ENCODE measurements at places on chromosomes 2 and 18.

DNA sequence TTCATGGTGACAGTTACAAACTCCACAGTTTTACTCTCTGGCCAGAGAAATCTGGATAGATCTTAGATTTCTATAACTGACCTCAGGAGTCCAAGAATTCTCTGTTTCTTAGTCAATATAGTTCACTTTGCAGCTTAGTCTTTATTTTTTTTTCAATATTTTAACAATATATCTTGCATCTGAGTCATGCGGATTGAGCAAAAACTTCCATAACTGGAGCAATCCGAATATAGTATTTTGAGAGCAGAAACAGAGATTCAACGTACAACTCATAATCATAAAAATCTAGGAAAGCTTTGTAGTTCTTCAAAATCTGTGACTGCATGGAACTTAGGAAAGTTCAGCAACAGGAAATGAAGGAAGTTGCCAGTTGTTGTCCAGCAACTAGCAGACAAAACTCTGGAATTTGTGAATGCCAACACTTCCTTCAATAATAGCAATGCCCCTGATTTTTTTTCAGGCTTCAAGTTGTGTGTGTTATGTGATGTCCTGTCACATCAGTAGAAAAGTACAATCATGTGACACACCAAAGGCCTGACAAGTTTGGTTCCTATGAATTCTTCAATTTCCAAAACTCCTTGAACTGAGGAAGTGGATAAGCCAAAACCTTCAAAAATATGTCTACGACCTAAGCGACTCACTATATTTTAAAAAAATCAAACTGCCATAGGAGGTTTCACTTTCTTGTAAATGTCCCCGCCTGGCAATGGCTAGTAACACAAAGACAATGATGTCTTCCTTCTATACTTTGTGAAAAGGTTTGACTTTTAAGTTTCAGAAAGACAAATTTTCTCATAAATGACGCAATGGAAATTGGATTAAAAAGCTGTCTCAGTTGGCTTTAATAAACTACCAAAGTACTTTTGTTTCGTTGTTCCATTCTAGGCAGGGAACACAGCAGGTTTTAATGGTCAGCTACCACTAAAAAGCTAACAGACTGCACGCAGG is 510.6 kb downstream of the ERBB4 start:
- DNase-seq: no peak

GRCh38 chr2:217788669-217789002 is 214.2 kb downstream of the TNS1 start:
- no peak for DNase-seq

- no peak for DNase-seq
These were observed 207.0 kb upstream of the AGAP1 start for GRCh38 chr2:235286622-235287374.

- no peak for DNase-seq
These were observed 777.6 kb upstream of the SOX11 start for GRCh38 chr2:4914551-4914950.

DNA sequence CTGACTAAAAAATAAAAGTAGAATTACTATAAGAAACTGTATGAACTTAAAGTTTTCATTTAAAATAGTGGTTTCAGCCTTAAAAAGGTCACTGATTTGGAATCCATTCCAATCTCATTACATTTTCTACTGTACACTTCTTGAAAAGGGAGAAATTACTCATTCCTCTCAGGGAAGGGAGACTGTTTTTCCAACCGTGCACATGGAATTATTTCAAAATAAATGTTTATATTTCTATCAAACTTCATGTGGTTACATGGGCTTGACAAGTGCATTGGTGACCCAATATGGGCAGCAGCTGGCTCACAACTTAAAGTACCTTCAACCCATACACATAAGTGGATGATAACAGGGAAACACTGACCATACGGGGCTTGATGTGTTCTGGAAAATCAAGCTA is 324.5 kb upstream of the THUMPD2 start:
- no peak for DNase-seq
